Putamen (tissue), 1 donor: ENCODE measurements at places on chromosomes 13 and 19.

DNA sequence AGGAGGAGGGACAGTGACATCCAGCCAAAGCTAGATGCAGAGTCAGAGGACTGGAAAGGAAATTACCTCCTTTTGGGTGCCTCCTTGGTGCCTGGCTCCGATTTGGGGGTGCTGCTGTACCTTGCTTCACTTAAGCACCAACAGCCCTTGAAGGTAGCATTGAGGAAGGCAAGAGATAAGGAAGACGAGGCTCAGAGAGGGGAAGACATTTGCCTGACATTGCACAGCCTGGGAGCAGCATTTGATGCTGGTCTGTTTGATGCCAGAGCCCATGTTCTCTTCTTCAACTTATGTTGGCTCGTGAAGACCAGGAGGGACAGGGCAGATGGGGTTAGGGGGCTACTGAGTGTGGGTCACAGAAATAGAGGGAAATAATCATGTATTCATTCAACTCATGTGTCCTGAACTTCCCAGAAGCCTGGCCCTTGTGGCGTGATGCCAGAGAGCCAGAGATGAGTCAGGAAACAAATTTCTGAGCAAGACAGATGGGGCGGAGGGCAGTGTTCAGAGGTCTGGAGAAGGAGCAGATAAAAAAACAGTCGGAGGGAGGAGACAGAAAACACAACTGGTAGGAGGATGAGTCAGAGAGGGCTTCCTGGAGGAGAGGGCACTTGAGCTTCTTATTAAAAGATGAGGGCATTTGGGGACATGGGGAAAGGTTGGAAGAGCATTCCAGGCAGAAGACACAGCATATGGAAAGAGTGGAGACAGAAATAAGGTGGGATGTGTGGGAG, 3.0 kb upstream of the C19orf81 start:
- no peak for DNase-seq

DNA sequence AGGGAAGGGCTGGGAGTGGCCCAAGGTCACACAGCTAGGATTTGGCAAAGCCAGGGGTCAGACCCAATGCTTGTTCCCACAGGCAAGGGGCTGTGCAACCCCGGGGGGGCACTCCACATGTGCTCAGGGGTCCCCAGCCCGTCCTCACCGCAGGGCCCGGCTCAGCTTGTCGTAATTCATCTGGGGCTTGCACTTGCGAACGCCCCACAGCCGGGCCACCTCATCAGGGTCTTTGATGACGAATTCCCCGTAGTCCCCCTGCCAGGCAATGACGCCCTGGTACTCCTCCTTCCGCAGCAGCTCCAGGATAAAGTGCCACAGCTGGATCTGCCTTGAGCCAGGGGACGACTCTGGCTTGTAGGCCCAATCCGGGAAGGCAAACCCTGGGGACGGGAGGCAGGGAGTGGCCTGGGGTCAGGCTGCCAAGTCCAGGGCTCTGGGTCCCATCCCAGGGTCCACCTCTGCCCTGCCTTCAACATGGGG, 4.7 kb downstream of the ERF start:
- DNase-seq, result no peak

DNA sequence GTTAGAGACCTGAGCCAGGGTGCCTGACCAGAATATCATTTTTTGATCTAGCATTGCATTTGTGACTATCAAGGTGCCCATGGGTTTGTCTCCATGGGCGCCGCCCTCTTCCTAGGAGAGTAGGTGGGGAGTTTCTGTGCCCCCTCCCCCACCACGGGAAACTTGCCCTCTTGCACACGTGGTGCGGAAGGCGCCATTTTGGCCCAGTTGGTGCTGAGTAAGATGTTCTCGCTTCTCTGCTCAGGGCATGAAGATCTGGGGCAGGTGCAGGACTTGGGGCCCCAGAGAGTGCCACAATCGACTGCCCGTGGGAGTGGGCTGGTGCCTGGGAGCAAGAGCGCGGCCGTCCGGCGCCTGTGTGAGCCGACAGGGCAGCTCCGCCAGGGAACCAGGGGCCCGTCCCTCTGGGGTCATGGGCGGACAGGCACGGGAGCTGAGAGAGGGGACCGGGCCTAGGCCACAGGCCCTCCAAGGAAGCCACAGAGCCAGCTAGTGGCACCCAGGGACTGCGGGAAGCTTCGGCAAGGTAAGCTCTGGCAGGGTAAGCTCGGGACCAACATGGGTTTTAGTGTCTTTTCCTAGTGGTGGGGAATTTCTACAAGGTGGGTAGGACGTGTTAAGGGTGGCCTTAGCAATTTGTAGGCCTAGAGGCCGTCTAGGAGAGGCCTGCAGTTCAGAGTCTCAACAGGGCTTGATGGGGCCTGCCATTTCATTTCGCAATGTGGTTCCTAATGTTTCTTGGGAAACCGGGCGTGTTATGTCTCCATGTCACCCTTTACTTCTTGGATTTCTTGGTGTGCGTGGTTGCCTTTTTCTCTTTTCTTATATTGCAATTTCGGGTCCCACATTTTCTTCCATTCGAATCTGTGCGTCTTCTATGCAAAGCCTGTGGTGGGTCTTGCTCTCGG, 14.5 kb downstream of the SACS start:
- no peak for DNase-seq

DNA sequence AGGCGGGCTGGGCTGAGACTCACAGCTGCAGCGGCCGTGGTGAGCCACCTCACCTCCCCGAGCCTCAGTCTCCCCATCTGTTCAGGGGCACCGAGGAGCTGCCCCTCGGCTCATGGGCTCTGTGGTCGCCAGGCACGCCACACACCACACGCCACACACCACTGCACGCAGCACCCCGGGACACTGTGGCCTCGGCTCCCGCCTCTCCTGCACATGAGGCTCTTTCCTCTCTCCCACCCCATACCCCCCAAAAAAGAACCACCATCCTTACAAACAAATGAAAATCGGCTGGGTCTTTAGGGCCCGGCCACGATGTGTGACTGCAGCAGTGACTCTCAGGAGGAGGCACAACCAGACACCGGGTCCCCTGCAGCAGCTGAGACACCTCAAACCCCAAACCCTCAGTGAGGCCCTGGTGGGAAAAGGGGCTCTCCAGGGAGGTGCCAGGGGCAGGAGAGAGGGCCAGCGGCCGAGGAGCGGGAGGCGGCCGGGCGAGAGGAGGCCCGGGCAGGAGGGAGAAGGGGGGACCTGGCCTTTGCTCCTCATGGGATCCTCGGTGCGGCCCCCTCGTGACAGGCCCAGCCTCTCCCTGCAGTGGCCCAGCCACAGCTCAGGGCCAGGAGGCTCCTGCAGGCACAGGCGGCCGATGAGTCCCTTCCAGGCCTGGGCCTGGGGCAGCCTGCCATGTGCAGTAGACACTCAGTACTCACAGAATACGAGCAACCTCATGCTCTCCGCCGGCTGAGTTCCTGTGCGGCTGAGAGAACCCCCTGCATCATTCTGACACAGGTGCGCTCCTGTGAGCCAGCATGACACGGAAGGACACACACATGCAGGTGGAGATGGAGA, 66.3 kb downstream of the RASA3 start:
- no peak for DNase-seq

DNA sequence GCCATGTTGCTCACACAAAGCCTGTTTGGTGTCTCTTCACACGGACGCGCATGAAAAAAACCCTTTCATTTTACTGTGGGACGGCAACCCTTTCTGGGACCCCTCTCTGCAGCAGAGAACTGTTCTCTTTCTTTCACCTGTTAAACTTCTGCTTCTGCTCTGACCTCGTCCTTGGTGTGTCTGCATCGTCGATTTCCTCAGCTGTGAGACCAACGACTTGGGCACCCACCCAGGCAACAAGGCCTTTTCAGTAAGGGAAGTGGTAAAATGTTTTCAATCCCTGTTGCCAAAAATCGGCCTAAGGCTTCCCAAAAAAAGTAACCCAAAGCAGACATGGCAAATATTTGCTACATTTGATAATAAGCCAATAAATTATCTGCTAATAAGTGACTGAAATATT, 515.3 kb downstream of the IRS2 start:
- DNase-seq, result no peak

- DNase-seq, result no peak
Measured at GRCh38 chr13:70884196-70884595, 775.9 kb upstream of the KLHL1 start.

DNA sequence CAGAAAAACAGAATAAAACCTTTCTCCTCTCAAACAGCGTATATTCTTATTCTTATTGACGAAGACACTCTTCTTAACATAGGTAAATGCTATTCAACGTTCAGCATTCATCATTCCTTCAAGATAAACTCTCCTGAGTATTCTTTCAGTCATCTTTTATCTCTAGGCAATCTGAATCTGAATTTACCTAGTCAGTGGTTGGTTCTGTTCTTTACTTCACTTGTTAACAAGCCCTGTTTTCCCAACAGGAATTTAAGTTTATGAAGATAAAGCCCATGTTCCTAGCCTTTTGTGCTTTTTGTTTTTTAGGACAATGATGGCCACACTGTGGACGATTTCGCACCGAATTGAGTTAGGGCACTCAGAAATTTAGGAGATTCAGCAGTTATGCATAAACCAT, 3.2 kb downstream of the ELF1 start:
- no peak for DNase-seq

DNA sequence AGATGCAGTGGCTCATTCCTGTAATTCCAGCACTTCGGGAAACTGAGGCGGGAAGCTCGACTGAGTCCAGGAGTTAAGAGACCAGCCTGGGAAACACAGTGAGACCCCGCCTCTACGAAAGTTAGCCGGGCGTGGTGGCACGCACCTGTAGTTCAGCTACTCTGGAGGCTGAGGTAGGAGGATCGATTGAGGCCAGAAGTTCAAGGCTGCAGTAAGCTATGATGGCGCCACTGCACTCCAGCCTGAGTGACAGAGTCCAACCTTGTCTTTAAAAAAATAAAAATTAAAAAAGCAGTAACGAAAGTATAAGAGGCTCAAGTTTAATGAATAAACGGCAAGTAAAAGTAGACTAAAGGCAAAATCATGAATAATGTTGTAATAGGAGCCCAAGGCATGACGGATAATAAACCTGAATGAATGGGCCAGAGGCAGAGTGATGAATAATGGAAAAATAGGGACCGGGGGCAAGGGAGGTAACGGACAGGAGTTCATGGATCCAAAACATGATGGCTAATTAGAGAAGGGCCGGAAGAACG, 1.2 kb upstream of the TOMM40 start:
- DNase-seq, result no peak

GRCh38 chr13:39655569-39656324, at the start of gene COG6:
Gene COG6, plus strand, starts transcription at chr13:39655662. Its CDS starts 65 bp downstream, at chr13:39655727.
- peak; percentile 91 for DNase-seq

- DNase-seq, result no peak
Measured at GRCh38 chr13:80798576-80799133, 457.7 kb upstream of the SPRY2 start.
